ENCODE measurements at places on chromosomes 16 and 17. TPM values are rescaled to one million over a fixed set of nuclear protein-coding genes. Genes with fewer than 3 reads are reported as not detected.

DNA sequence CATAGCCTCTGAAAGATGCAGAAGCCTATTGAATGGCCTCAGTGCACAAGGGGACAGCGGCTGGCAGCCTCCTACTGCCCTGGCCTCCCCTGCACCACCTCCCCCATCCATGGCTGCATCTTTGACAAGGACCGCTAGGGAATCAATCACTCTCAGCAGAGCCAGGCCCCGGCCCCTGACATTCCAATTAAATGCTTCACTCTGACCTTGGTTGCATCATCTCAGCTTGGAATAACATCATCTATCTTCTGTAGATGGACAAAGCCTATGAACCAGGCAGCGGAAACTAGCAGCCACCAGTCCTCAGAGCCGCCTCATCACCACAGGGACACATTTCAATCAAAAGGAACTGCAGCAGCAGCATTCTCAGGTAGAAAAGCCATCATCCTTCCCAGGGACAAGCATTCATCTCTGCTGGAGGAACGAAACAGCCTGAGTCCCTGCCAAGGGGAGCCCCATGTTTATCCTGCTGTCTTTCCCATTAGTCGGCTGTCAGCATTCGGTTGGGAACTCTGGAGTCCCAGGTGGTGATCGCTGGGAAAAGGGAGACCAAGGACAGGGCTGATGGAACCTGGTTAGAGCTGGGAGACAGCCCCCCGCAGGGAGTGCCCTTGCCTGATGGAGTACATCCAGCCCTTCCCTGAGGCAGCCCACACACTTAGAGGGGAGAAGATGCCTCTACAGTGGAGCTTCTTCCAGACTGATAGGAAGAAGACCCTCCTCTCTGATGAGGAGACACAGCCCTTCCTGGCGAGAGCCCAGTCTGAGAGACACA lies 11.5 kb upstream of the TMEM132E start:
- H3K27ac ChIP-seq = no peak overlapping the region
- no peaks in the 10 kb centered on the region for H3K36me3 ChIP-seq
- H3K4me3 ChIP-seq = no peak overlapping the region
- no peak for DNase-seq
- H3K4me1 ChIP-seq = no peaks in the 10 kb centered on the region

DNA sequence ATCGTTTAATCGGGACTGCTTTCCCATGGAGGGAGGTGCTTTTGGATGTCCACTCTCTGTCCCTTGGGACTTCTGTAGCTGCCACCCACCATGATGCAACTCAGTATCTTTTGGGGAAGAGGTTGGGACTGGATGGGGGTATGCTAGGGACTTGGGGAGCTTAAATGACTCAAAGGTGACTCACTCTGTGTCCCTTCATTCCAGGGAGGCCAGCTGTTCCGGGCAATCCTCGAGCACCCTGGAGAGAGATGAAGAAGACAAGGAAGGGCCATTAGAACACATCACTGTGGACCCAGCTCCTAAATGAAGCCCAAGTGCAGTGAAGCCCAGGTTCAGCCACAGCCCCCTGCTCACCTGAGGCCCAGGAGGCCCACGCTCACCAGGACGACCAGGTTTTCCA lies 4.6 kb downstream of the COL1A1 start:
- no peak for DNase-seq
- peaks cover 23% of the 10 kb centered on the region for H3K4me1 ChIP-seq
- H3K27ac ChIP-seq = no peak overlapping the region
- H3K27me3 ChIP-seq = peaks cover 23% of the 10 kb centered on the region
- H3K36me3 ChIP-seq = peaks cover 65% of the 10 kb centered on the region

GRCh38 chr17:21269394-21269793 lies 15.1 kb upstream of the MAP2K3 start:
- H3K4me1 ChIP-seq = no peaks in the 10 kb centered on the region
- no peak overlapping the region for H3K27ac ChIP-seq
- no peaks in the 10 kb centered on the region for H3K36me3 ChIP-seq
- no peaks in the 10 kb centered on the region for H3K27me3 ChIP-seq
- H3K4me3 ChIP-seq = no peak overlapping the region

Gene TBC1D26
- total RNA-seq = not detected

DNA sequence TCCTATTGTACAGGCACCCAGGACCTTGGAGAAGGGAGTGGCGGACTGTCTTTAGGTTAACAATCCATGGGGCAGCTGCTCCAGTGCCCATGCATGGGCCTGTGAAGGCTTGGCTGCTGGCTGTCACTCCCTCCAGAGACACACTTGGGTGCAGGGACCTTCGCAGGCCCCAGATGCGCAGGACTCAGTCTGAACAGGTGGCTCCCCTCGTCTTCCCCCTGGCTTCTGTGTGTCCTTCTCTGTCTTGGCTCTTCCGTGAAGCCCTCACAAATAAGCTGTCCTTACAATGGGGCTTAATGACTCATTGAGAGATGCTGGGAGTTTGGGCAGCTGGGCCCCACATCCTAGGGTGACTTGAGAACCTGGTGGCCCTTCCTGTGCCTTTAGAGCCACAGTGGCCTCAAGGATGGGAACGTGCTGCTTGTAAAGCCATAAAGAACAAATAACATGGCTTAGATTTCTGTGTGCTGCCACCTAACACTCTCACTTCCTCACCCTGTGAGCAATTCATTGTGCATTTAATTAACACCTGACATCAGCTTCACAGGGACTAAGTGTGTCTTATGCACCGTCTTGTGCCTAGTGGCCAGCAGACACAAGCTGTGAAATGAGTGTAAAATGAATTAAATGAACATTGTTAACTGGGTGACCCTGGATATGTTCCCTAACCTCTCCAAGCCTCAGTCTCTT lies 340.7 kb downstream of the SNX29 start:
- no peaks in the 10 kb centered on the region for H3K36me3 ChIP-seq
- no peak for DNase-seq
- H3K27ac ChIP-seq = no peak overlapping the region
- no peak overlapping the region for H3K4me3 ChIP-seq
- no peaks in the 10 kb centered on the region for H3K27me3 ChIP-seq

GRCh38 chr16:52611817-52612673 lies 65.1 kb upstream of the TOX3 start:
- DNase-seq = peak; percentile 80
- H3K4me3 ChIP-seq = no peak overlapping the region
- H3K27ac ChIP-seq = peak overlapping the region; percentile 30
- no peaks in the 10 kb centered on the region for H3K36me3 ChIP-seq
- H3K27me3 ChIP-seq = no peaks in the 10 kb centered on the region
- peaks cover 12% of the 10 kb centered on the region for H3K4me1 ChIP-seq

Gene TMEM238L
- 25.2 TPM for total RNA-seq

- H3K27me3 ChIP-seq = peaks cover 5% of the 10 kb centered on the region
- DNase-seq = no peak
- no peak overlapping the region for H3K4me3 ChIP-seq
Observed at GRCh38 chr16:19888834-19889233, 4.2 kb upstream of the GPRC5B start.

- H3K27me3 ChIP-seq = no peaks in the 10 kb centered on the region
- no peak for DNase-seq
- no peaks in the 10 kb centered on the region for H3K36me3 ChIP-seq
- no peak overlapping the region for H3K4me3 ChIP-seq
- no peak overlapping the region for H3K27ac ChIP-seq
Observed at GRCh38 chr16:56748191-56748590, 18.3 kb downstream of the NUP93 start.

DNA sequence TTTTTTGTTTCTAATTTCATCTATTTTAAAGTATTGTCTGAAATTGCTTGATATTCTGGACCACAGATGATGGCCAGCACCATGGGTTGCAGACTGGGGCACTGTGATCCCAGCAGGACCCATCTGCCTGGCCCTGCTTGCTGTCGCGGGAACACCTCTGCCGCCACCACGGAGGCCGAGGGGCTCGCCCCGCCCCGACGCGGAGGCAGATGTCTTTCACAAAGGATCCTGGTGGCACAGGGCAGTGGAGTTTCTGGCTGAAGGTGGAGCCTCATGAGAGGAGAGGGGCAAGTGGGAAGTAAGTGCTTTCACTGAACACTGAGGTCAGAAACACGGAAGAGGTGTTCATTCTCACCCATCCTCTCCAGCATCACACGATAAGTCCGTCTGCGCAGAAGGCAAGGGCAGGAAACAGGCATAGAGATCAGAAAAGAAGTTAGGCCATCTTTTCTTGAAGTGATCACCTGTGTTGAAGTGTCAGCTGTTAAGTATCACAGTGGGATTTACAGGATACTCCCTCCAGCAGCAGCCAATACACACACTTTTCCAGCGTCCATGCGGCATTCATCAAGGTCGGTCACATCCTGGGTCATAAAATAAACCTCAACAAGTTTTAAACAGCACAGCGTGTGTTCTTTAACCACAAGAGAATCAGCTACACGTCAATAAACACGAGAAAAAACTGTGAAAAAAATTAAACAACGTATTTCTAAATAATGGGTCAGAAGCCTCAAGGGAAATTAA lies 194.5 kb downstream of the RPTOR start:
- DNase-seq = no peak
- H3K27ac ChIP-seq = no peak overlapping the region
- H3K36me3 ChIP-seq = no peaks in the 10 kb centered on the region
- no peaks in the 10 kb centered on the region for H3K27me3 ChIP-seq

GRCh38 chr16:83954577-83955016 lies 1.6 kb downstream of the OSGIN1 start:
- H3K4me1 ChIP-seq = peaks cover 44% of the 10 kb centered on the region
- peaks cover 15% of the 10 kb centered on the region for H3K36me3 ChIP-seq
- no peaks in the 10 kb centered on the region for H3K27me3 ChIP-seq
- H3K27ac ChIP-seq = no peak overlapping the region
- DNase-seq = peak; percentile 56
- H3K4me3 ChIP-seq = peak overlapping the region; percentile 66

Gene HSD3B7
- total RNA-seq = 21.0 TPM

- peaks cover 83% of the 10 kb centered on the region for H3K36me3 ChIP-seq
- H3K27me3 ChIP-seq = no peaks in the 10 kb centered on the region
- no peaks in the 10 kb centered on the region for H3K4me1 ChIP-seq
- H3K4me3 ChIP-seq = no peak overlapping the region
- no peak for DNase-seq
- H3K27ac ChIP-seq = no peak overlapping the region
Observed at GRCh38 chr16:70534971-70535370, 11.4 kb downstream of the SF3B3 start.

Gene MYH1
- not detected for total RNA-seq

Gene NTHL1
- total RNA-seq = 663 TPM

DNA sequence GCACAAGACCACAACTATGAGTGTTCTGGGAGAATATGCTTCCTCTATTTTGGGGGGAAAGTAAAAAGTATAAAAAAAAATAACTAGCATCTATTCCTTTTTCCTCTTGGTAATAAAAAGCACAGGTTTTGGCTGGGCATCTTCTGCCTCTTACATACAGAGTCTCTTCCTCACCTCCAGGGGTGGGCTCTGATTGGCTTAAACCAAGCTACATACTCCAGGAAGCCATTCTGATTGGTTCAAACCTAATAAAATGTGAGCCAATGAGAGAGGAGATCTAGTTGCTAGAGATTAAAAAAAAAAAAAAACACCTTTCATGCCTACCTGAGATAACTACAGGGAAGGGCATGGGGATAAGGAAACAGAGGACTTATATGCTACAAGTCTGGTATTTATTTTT lies 365.9 kb upstream of the ERCC4 start:
- no peak overlapping the region for H3K27ac ChIP-seq
- H3K27me3 ChIP-seq = no peaks in the 10 kb centered on the region
- no peaks in the 10 kb centered on the region for H3K4me1 ChIP-seq
- H3K4me3 ChIP-seq = no peak overlapping the region

- H3K4me1 ChIP-seq = no peaks in the 10 kb centered on the region
- H3K27ac ChIP-seq = no peak overlapping the region
- DNase-seq = no peak
- no peaks in the 10 kb centered on the region for H3K36me3 ChIP-seq
- H3K27me3 ChIP-seq = no peaks in the 10 kb centered on the region
Observed at GRCh38 chr16:61371388-61371787, 664.9 kb downstream of the CDH8 start.

GRCh38 chr17:17712268-17712924 lies 31.1 kb downstream of the RAI1 start:
- H3K4me1 ChIP-seq = peaks cover 66% of the 10 kb centered on the region
- peak overlapping the region; percentile 95 for H3K27ac ChIP-seq
- H3K27me3 ChIP-seq = no peaks in the 10 kb centered on the region

- H3K36me3 ChIP-seq = no peaks in the 10 kb centered on the region
- peaks cover 29% of the 10 kb centered on the region for H3K27me3 ChIP-seq
- no peak overlapping the region for H3K27ac ChIP-seq
Observed at GRCh38 chr17:34859652-34860051, 101.6 kb downstream of the CCT6B start.

GRCh38 chr16:77359065-77359502 lies 75.8 kb downstream of the ADAMTS18 start:
- no peak overlapping the region for H3K4me3 ChIP-seq
- H3K36me3 ChIP-seq = no peaks in the 10 kb centered on the region
- H3K4me1 ChIP-seq = no peaks in the 10 kb centered on the region
- H3K27me3 ChIP-seq = no peaks in the 10 kb centered on the region

GRCh38 chr16:49354101-49354500 lies 19.5 kb upstream of the C16orf78 start:
- H3K36me3 ChIP-seq = no peaks in the 10 kb centered on the region
- H3K4me3 ChIP-seq = no peak overlapping the region
- no peak overlapping the region for H3K27ac ChIP-seq
- no peak for DNase-seq
- no peaks in the 10 kb centered on the region for H3K4me1 ChIP-seq
- H3K27me3 ChIP-seq = peaks cover 24% of the 10 kb centered on the region

GRCh38 chr17:76138234-76138895 lies 2.7 kb downstream of the FOXJ1 start:
- H3K4me1 ChIP-seq = peaks cover 45% of the 10 kb centered on the region
- no peak overlapping the region for H3K27ac ChIP-seq
- DNase-seq = no peak
- H3K4me3 ChIP-seq = peak overlapping the region; percentile 3

DNA sequence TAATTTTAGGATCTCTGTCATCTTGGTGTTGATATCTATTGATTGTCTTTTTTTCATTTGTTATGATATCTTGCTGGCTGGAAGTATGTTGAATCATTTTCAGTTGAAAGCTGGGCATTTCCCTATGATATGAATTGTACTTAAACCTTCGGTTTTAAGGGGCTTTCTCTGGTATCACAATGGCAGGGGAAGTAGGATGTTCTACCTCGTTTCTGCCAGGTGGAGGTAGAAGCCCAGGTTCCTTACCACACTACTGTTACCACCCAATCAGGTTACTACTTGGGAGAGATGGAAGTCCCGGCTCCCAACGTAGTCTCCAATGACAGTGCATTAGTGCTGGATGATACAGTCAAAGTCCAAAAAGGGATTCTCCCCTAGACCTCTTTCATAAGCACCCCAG lies 281.7 kb upstream of the TBX2 start:
- H3K27ac ChIP-seq = no peak overlapping the region
- no peak for DNase-seq
- H3K36me3 ChIP-seq = no peaks in the 10 kb centered on the region
- no peaks in the 10 kb centered on the region for H3K4me1 ChIP-seq
- no peaks in the 10 kb centered on the region for H3K27me3 ChIP-seq
- H3K4me3 ChIP-seq = no peak overlapping the region

Gene TMEM235
- not detected for total RNA-seq

Gene ALOX15B
- 1.5 TPM for total RNA-seq

DNA sequence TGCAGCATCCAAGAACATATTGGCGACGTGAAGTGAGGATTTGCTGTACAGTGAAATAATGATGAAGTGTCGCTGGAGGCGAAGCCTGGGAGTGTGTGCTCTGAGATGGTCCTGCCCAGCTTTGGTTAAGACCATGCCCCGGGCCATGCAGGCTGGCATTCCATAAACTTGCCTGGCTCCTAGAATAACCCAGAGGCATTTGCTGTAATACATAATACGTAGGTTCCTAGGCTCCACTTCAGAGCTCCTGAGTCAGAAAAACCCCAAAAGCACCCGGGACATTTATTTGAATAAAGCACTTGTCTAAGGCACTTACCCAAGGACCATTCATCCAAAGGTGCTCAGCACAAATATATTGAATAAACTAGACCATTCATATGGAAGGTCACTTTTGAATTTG lies 279.3 kb downstream of the ABCC12 start:
- no peak for DNase-seq
- no peak overlapping the region for H3K4me3 ChIP-seq
- H3K27ac ChIP-seq = no peak overlapping the region
- H3K27me3 ChIP-seq = no peaks in the 10 kb centered on the region
- no peaks in the 10 kb centered on the region for H3K36me3 ChIP-seq

Data from stomach (tissue), 19 donors.